Stimulated activated naive B cell treated with anti-CD40 and anti-IgM and Interleukin-4, amounts not matched to agents 10 μg/mL and 1 μg/mL and 100 μg/mL, for 72 hours (primary cell): ENCODE measurements at places on chromosomes 6 and 20.

- peak; percentile 60 for DNase-seq
Observed at GRCh38 chr6:166512567-166512966, 73.9 kb downstream of the RAMACL start.

DNA sequence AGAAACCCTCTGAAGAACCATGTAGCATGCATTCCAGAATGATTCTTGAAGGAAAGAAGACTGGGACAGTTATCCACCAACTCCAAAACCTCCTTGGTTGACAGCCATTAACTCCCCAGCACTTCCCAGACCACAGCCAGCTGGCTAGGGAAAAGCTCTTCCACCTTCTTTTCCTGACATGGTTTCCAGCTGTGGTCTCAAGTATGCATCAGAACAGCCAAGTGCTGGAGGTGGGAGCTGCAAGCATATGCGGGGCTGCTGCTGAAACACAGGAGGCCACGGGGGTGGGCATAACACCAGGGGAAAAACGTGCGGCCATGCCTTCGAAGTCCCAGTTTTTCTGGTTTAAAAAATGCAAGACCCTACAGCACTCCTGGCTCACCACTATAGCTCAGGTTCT lies 108.0 kb upstream of the FAM184A start:
- no peak for DNase-seq

DNA sequence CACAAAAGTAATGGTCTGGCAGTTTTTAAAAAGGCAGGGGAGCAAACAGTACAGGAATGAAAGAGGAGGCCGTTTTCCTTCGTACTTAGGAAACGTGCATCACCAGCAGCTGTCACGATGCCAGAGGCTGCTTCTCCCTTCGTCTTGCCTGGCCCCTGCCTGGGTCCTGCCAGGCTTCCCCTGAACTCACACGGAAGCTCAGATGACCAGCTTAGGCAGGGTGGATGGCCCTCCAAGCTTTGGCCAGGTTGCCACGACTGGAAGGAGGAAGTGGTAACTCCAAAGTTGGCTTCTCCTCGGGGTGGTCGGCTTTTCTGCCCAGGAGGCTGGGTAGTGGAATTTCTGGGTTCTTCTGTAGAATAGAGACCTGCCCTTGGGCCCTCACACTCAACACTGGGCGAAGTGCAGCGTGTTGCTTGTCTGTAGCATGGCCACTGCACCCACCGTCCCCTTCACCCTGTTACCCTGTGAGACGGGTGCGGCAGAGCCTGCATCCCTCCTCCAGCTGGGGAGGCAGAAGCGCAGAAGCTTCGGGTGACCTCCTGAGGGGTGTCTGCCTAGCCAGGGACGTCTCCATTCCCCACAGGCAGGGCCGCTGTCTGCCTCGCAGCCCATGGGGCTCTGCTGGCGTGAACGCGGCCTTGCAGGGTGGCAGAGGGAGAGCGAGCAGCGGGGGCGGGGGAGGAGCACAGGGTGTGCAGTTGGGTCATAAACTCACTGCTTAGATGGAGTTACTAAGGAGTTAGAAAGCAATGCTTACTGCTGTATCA lies 18.4 kb upstream of the RBM38 start:
- no peak for DNase-seq

- no peak for DNase-seq
Observed at GRCh38 chr6:19452495-19452894, 384.7 kb upstream of the ID4 start.

DNA sequence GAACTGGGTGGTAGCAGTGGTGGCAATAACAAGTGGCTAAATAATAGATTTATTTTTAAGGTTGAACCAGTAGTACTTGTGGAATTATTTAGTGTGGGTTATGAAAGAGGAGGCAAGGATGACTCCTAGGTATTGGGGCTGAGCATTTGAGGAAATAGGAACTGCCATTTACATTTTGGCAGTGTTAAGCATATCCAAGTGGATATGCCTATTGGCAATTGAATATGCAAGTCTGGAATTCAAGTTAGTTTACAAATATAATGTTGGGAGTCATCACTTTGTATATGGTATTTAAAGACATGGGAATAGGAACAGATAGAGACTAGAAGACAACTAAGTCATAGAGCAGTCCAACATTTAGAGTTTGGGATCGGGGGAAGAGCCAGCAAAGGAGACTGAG lies 25.9 kb downstream of the PEX3 start:
- DNase-seq = no peak

- no peak for DNase-seq
Observed at GRCh38 chr6:15101130-15101529, 144.7 kb upstream of the JARID2 start.

GRCh38 chr6:79385893-79386292 lies 151.3 kb downstream of the LCA5 start:
- no peak for DNase-seq

- DNase-seq = no peak
Observed at GRCh38 chr6:24440897-24441598, 38.3 kb downstream of the MRS2 start.

DNA sequence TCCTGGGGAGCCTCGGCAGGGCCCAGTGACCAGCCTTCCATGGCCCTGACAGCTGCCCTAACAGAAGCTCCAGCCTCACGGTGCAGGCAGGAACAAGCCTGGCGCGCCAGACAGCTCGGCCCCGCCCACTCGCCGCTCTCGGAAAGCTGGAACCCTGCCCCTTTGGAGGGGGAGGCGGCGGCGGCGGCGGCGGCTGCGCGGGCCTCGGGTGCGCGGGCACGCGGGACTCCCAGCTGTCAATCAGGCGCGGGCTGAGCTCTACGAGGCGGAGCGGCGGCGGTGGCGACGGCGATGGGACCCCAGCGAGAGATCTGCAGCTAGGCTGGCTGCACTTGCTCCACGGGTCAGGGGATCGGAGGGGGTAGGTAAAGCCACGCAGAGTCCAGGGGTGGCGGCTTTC lies at the start of gene NRSN1:
Gene NRSN1 (plus strand): TSS at position 236 of the 400 bp plus-strand sequence. CDS start 8,113 bp downstream, outside the sequence.
- no peak for DNase-seq

- DNase-seq = no peak
Observed at GRCh38 chr6:88499845-88500699, 333.9 kb upstream of the CNR1 start.

- DNase-seq = no peak
Observed at GRCh38 chr6:24779416-24780016, 4.8 kb downstream of the GMNN start.

GRCh38 chr6:134517868-134518267 lies 200.0 kb upstream of the SGK1 start:
- no peak for DNase-seq

DNA sequence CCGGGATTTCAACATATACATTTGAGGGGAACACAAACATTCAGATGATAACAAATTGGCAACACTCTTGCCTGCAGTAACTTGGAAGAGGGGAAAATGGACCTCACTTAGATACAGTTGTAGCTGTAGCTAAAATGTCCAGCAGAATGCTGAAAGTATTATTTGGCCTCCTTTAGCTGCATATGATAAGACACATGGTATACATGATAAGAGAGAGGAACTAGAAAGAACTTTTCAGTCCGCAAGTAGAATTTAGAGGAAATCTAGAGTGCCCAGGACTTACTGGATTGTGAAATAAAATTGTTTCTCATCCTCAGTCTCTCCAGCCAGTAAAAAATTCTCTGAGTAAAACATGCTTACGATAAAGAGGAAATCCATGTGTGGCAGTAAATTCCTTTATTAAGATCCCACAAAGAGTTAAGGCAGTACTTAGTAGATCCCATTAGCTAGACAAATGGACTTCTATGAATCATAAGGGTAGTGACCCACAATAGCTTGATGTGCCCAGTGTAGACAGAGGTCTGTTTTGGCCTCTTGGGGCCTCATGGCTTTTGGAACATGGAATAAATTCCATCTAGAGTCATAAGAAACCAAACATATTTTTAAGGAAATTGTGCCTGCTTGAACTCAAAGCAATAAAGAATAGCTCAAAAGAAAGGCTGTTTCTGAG lies 87.9 kb upstream of the RBM24 start:
- DNase-seq = no peak

- no peak for DNase-seq
Observed at GRCh38 chr6:93675856-93676417, 256.6 kb upstream of the EPHA7 start.

- DNase-seq = no peak
Observed at GRCh38 chr20:25013478-25014380, 21.2 kb upstream of the APMAP start.

DNA sequence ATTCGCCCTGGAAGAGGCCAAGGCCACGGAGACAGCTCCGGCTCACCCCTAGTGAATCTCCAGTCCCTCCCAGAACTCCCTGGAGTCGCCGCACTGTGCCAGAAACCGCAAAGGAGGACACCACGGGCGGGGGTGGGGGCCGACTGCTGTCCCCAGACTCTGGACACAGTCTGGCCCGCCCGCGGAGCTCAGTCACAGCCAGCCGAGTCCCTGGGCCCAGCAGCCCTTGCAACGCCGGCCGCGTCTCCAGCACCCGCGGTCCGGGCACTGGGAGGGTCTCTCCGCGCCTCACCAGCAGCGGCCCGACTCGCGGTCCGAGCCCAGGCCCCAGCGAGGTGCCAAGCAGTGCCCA lies 518 bp downstream of the PEX6 start:
- no peak for DNase-seq

- DNase-seq = no peak
Observed at GRCh38 chr6:63732336-63732735, 96.7 kb downstream of the PHF3 start.

GRCh38 chr20:49867453-49868215 lies 47.7 kb downstream of the SPATA2 start:
- DNase-seq = no peak

GRCh38 chr6:125486881-125487280 lies 185.1 kb upstream of the HDDC2 start:
- DNase-seq = no peak

- DNase-seq = no peak
Observed at GRCh38 chr6:10051283-10051682, 363.6 kb downstream of the TFAP2A start.

GRCh38 chr6:75167325-75167724 lies 38.5 kb downstream of the COL12A1 start:
- no peak for DNase-seq

- no peak for DNase-seq
Observed at GRCh38 chr20:2283706-2284423, 11.9 kb upstream of the TGM3 start.

- DNase-seq = peak; percentile 47
Observed at GRCh38 chr6:6758915-6759654, 170.6 kb downstream of the LY86 start.

- no peak for DNase-seq
Observed at GRCh38 chr6:47402081-47402480, 75.5 kb upstream of the CD2AP start.

DNA sequence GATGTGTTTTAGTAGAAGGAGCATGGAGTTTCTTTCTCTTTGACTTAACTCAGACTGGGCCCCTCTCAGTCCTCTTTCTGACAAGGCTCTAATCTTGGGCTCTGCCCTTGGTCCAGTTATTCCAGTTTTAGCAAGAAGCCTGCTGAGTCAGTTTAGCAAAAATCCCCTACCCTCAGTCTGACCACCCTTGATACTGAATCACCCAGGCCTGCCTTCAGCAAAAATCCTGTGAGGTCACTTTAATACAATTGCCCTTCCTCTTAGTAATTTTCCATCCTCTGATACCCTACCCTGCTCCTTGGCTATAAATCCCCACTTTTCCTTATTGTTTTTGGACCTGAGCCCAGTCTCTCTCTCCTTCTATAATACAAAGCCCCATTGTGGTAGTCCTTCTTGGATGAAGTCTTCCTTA lies 326.7 kb upstream of the NOX3 start:
- no peak for DNase-seq

GRCh38 chr20:31394900-31395299 lies 4.5 kb upstream of the DEFB119 start:
- DNase-seq = no peak

- no peak for DNase-seq
Observed at GRCh38 chr6:159844737-159845645, 44.9 kb downstream of the PNLDC1 start.

DNA sequence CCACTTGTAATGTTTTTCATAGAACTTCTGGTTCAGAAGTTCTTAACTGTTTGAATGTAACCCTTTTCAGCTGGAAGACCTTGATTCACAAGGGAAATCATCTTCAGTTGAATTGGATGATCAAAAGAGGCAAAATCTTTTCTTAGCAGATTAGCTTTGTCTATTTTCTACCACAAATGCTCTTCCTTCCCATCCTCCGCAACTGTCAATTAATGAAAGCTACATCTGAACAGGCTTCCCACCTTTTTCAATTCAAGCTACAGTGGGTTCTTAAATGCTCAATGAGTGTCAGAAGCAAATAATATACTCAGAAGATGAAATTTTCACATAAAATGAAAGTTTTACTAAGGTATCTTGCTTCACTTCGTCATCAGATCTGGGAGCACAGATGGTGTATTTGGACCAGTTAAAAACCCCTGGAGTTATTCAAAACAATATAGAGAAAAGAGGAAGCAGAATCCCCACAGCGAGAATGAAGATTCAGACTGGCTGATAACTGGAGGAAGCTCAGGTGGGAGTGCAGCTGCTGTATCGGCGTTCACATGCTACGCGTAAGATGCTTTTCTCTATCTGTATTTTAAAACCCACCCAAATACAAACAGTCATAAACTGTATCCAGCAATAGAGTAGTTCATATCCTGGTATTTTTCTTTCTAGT lies 19.4 kb downstream of the QRSL1 start:
- peak; percentile 41 for DNase-seq
